Kidney (tissue), 22 donors: ENCODE measurements at places on chromosomes 5 and 9.

DNA sequence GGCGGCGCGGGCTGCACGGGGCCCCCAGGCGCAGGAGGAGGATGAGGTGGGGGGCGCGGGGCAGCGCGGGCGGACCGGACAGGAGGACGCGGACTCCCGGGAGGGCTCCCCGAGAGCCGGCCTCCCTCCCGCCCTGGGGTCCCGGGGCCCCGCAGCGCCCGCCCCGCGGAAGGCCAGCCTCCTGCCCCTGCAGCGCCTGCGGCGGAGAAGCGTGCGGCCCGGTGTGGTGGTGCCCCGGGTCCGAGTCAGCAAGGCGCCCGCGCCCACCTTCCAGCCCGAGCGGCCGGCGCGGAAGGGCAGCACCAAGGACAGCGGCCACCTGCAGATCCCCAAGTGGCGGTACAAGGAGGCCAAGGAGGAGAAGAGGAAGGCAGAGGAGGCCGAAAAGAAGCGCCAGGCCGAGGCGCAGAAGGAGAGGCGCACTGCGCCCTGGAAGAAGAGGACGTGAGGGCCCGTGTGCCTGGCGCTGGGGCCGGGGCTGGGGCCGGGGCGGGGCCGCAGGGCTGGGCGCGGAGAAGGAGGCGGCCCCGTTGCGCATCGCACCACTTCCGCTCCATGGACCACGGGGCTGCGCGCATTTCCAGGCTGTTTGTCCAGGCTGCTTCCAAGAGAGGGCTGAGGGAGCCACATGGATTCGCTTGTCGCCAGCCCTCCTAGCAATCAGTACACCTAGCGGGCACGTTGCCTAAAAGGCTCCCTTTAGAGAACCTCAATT lies 86.0 kb downstream of the ANKRD33B start:
- no peak for DNase-seq

- no peak for DNase-seq
Measured at GRCh38 chr5:97750576-97750975, 567.5 kb upstream of the RIOK2 start.

DNA sequence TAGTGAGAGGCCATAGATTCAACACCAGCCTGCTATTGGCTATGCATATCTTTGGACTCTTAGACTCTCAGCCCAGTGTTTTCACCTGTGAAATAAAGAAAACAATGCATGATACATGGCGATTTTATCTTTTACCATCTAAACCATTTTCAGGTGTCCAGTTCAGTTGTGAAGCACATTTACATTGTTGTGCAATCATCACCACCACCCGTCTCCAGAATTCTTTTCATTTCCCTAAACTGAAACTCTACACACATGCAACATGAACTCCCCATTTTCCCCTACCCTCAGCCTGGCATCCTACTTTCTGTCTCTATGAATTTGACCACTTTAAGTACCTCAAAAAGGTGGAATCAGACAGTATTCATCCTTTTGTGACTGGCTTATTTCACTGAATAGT lies 420.6 kb downstream of the MED10 start:
- no peak for DNase-seq

GRCh38 chr5:54177058-54177457 lies 133.3 kb downstream of the ARL15 start:
- no peak for DNase-seq

- no peak for DNase-seq
Measured at GRCh38 chr5:127826011-127826410, 122.8 kb downstream of the CCDC192 start.
